ENCODE measurements at places on chromosomes 2 and 18.

- DNase-seq, result no peak
Measured at GRCh38 chr2:47719099-47719498, 63.8 kb upstream of the MSH6 start.

DNA sequence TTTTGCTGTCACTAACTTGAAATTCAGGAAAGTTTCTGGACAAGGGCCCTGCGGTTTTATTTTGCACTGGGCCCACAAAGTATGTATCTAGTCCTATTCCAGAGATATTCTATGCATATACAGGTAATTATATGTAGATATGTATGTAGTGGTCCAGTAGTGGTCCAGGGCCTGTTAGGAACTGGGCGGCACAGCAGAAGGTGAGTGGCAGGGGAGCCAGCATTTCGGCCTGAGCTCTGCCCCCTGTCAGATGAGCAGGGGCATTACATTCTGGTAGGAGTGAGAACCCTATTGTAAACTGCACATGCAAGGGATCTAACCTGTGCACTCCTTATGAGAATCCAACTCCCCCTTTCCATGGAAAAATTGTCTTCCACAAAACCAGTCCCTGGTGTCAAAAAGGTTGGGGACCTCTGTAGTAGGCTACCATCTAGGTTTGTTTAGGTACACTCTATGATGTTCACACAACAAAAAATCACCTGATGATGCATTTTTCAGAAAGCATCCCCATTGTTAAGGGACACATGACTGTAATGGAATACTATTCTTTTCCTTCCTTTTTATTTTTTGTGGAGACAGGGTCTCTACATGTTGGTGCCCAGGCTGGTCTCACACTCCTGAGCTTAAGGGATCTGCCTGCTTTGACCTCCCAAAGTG is 2.8 kb upstream of the PPP4R3B start:
- DNase-seq, result peak; percentile 31

- DNase-seq, result peak; percentile 53
Measured at GRCh38 chr2:203394519-203395227, 66.5 kb downstream of the ABI2 start.

DNA sequence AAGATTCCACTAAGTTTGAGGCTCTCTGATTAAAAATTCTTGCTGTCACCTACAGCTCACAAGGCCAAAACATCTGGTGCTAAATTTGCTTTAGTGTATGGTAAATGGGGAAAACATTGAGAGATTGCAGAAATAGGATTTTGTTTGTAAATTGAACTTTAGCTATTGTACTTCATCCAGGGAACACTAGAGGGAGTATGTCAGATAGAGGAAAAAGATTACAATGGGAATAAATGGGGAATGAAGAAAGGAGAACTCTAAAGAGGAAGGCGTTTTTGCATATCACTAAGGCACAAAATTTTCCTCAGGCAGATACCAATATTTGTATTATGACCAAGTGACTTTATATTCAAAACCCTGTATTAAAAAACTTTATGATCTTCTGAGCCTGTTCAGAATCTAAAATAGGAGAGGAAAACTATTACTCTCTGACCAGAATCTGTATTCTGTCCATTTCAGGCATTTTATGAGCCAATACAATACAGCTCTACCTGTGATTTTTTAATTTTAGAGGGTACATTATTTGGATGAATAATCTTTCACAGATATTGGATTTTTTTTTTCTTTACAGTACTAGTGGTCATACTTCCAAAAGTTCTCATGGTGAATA is 52.3 kb upstream of the ITGB6 start:
- DNase-seq, result peak; percentile 28

DNA sequence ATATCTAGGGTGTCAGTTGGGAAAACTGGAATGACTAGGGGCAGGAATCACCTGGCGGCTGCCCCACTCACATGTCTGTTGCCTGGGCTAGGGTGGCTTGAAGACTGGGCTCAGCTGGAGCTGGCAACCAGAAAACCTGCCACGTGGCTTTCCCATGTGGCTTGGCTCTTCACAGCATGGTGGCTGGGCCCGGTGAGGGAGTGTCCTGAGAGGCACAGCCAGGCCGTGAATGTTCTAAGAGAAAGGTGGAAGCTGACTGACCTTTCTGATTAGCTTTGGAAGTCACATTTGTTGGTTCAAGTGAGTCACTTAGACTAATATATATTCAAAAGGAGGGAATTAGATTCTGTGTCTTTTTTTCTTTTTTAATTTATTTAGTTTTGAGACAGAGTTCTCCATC is 22.7 kb downstream of the SP5 start:
- no peak for DNase-seq

DNA sequence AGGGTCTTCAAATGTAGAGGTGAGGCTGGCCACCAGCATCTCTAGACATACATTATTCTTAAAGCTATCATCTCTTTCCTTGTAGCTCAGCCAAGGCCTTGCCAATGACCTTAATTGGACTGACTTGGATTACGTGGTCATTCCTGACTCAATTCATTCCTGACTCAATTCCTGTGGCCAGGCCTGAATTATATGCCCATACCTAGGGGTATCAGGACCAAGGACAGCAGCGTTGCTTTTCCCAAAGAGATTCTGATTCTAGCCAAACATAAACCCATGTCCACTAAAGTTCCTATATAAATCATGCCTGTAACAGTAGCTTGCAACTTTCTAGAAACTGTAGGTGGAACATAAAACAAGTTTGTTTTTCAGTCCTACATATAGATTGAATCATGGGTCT is 231.7 kb downstream of the ARL6IP6 start:
- no peak for DNase-seq

DNA sequence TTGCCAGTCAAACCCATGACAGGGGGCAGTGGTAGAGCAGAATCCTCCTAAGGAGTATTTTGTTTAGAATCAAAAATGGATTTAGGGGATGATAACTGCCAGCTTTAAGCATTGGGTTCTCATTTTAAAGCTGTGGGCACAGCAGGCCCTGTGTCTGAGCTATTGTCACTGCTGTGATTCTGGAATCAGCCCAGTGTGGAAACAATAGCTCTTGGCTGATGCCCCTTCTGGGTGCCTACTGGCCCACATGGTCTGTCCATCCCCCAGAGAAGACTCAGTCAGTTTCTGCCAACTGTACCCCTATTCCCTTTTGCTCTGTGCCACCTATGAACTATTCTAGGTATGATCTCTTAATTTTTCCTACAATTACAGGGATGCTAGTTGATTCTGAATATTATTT is 91.7 kb upstream of the LRRTM1 start:
- DNase-seq, result no peak

GRCh38 chr18:35045121-35045520 is 3.9 kb downstream of the MAPRE2 start:
- no peak for DNase-seq

DNA sequence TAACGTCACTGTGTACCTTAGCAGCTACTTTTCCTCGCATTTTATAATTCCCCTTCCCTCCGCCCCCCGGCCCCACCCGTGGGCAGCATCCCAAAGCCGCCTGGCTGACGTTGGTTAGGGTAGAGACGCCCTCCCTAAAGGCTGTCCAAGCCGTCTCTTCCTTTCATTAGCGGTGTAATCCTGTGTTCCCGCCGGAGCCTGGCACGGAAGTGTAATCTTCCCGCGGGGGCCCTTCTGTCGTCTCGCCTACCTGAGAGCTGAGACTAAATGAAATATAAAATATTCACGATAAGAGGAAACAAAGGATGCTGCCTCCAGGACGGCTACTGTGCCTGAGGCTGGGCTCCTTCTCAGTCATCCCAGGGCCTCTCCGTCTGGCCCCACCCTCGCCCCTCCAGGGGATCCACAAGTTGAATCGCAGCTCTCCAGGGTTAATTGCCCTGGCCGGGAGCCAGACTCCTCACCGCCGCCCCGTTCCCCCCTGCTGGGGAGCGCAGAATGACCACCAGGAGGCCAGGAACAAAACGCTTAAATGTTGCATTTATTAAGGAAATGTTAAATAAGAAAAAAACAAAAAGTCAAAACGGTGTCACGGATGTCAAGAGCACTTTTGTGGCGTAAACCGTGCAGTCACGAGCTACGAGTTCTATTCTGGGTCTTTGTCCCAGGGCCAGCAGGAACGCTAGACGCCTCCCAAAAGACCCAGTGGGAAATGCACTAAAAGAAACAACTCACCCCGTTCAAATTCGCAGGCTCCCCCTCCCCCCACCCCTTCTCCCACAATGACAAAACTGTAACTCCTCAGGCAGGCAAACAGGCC is 1.5 kb downstream of the RPRM start:
- no peak for DNase-seq

- no peak for DNase-seq
Measured at GRCh38 chr2:216796115-216796840, 63.6 kb downstream of the TNP1 start.

- no peak for DNase-seq
Measured at GRCh38 chr2:225052703-225053102, 10.4 kb upstream of the DOCK10 start.

DNA sequence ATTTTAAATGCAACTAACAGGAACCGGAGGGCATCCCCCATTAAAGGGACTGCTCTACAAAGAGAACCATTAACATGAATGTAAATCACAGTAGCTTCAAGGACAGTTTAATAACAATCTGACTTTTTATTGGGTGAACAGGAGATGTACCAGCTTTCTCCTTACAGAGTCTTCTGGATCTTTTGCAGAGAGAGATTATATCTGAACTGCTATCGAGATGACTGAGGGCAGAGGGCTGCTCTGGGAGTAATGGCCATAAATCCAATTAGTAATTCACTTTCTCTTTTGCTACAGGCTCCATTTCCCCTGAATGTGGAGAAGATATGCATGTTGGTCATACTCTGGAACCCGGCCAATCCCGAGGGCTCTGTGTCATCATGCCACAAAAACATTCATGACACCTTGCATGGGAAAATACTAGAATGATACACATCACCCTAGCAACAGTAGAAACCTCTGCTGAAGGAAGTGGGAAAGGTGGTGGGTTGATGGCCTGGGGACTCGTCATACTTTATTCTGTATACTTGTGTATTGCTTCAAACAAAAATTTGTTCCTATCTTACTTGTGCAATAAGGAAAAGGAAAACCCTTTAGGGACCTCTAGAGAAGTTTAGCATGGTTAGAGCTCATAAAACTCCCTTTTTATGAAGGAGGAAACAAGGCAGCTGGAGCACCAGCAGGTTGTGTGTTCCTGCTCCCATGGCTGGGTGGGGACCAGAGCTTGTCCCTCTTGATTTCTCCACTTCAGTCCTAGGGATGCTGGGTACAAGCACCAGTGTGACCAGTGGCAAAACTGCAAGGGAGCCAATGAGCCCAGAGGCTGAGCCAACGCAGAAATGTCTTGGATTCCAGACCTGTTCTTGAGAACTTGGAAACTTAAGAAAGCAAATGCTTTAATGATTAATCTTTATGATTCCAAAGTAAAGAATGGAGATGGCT is 26.0 kb downstream of the CTAGE1 start:
- no peak for DNase-seq

- DNase-seq, result no peak
Measured at GRCh38 chr2:199325881-199326280, 131.9 kb downstream of the SATB2 start.

- DNase-seq, result no peak
Measured at GRCh38 chr2:214800180-214800579, 9.3 kb downstream of the BARD1 start.

DNA sequence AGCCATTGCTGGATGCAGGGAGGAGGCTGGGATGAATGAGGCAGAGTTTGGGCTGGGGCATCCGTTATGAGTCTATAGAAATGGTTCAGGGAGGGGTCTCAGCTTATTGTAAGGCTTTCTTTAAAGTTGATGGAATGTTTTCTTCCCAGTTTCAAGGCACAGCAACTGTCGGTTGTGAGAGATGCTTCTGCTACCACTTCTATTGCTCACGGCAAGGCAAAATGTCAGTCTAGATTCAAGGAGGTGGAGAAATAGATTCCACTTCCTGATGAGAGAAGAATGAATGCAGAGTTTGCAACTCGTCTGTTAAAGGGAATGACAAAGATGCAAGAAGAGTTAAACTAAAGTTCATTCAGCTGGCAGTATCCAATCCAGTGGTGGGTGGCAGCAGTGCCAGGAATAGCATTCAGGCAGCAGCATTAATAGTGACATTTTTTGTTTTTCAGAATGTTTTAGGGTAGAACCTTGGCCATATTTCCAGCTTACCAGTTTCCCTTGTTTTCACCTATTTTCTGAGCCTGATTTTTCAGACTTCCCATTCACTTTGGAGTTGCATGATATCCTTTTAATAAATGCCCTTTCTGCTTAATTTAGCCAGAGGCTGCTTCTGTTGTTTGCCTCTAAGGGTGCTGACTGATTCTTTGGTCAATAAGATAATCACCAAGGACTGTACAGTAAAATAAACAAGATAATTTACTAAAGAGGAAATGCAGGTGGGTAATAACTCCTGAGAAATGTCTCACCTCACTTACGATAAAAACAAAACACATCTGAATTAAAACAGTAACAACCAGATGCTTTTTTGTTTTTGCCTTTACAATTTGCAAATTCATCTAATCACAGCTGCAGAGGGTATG is 138.4 kb downstream of the RPIA start:
- DNase-seq, result no peak

DNA sequence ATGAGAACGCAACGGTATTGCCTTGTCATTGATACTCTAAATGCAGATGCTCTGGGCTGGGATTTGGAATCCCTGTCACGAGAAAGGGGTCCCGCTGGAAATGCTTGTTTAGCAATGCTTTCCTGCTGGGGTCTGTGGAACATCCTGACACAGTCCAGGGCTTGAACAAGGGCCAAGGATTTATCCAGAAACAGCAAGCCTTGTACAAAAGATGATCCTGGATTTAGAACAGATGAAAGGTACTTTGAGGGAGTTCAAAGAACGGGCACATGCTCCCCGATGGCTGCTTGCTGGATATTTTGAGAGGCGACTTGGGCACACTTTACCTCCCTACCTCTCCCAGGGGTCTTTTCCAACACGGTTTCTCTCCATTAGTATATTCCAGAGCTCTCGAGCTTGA is 108.1 kb upstream of the CELF4 start:
- DNase-seq, result no peak

All from hematopoietic multipotent progenitor cell treated with erythropoietin and hydrocortisone succinate and interleukin-3 and kit ligand, for 15 days (in vitro differentiated cells).